ENCODE measurements at places on chromosomes 11 and 22.
A peak's percentile ranks its signal among the peaks of the same experiment; 100 is the strongest.

DNA sequence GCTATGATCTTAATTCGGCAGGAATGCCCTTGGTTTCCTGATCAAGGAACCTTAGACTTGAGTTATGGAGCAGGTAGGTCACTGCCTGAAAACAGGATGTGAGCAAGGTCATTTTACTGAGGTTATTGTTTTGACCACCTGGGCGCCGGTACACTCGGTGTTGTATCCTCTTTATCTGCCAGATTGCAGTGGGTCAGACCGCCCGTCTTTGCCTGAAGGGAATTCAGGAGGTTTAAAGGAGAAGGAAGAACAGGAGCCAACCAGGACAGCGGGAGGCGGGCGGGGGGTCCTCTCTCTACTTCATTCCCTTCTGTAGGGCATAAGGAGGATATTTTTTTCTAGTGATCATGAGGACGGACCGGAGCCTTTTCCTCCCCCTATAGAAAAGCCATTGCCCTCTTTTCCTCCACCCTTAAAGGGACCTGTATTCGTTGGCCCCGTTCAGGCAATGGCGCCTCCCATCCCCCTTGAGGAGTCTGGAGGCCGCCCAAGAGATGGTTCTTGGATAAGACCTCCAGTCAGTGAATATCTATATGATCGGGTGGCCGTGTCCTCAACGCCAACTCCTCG, 649 bp downstream of the MS4A15 start:
- DNase-seq: no peak

- peak; percentile 72 for DNase-seq
Measured at GRCh38 chr22:44181033-44181911, 547 bp downstream of the PARVG start.

- DNase-seq: no peak
Measured at GRCh38 chr11:110374921-110375320, 54.8 kb upstream of the FDX1 start.

- peak; percentile 50 for DNase-seq
Measured at GRCh38 chr11:9601037-9601875, 27.8 kb downstream of the WEE1 start.

GRCh38 chr11:20110908-20111669, 49.2 kb downstream of the DBX1 start:
- peak; percentile 34 for DNase-seq

GRCh38 chr11:47986742-47987141, 6.4 kb downstream of the PTPRJ start:
- DNase-seq: no peak

DNA sequence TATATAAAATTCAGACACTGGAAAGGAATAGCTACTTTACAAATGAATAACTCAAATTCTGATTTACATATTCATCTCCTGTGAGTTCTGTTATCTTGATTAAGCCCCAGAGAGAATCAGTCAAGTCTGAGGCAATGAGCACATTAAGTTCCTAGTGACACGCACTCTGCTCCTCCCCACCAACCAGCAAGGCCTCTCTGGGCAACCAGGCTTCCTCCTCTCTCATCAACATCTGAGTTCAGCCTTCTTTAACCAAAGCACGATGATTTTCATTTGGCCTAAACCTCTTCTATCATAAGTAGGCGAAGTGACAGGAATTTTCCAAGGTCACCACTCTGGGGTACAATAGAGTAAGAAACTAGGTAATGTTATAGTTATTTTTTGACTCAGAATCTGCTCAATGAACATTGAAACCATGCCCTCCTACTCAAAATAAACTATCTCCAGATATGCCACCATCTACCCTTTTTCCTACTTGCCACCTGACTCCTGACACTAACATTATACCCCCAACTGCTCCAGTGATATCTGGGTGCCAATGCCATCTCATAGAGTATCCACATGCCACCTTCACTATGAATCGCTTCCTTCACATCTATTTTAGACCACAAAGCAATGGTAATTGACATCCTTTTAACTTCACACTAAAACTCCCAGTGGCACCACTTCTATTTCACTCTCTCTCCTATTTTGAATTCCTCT, 114.8 kb downstream of the FAM76B start:
- peak; percentile 31 for DNase-seq

DNA sequence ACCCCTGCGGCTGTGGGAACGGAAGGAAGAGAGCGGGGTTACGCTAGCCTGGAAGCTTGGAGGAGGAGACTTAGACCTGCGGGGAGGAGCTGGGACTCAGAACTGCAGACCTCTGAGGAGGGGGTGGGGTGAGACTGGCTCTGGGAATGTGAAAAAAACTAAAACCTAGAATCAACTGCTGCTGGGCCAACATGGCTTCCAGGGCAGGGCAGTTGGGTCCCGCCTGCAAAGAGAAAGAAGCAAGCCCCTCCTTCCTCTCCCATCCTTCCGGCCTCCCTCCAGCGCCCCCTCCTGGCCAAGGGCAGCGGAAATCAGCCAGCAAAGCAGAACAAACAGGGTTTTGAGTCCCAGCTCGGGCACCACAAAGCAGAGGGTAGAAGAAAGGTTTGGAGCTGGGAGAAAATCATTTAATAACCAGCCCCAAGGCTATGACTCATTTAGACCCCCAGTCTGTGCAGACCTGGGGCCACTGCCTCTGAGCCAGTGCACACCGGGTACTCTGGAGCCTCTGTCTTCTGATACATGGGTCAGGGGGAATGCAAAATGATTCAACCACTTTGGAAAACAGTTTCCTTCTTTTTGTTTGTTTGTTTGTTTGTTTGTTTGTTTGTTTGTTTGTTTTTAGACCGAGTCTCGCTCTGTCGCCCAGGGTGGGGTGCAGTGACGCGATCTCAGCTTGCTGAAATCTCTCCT, 7.3 kb upstream of the NCF4 start:
- peak; percentile 89 for DNase-seq

GRCh38 chr11:106172386-106172991, 95.0 kb downstream of the AASDHPPT start:
- DNase-seq: no peak

GRCh38 chr22:32202539-32203180, 2.2 kb downstream of the RFPL2 start:
- peak; percentile 40 for DNase-seq

DNA sequence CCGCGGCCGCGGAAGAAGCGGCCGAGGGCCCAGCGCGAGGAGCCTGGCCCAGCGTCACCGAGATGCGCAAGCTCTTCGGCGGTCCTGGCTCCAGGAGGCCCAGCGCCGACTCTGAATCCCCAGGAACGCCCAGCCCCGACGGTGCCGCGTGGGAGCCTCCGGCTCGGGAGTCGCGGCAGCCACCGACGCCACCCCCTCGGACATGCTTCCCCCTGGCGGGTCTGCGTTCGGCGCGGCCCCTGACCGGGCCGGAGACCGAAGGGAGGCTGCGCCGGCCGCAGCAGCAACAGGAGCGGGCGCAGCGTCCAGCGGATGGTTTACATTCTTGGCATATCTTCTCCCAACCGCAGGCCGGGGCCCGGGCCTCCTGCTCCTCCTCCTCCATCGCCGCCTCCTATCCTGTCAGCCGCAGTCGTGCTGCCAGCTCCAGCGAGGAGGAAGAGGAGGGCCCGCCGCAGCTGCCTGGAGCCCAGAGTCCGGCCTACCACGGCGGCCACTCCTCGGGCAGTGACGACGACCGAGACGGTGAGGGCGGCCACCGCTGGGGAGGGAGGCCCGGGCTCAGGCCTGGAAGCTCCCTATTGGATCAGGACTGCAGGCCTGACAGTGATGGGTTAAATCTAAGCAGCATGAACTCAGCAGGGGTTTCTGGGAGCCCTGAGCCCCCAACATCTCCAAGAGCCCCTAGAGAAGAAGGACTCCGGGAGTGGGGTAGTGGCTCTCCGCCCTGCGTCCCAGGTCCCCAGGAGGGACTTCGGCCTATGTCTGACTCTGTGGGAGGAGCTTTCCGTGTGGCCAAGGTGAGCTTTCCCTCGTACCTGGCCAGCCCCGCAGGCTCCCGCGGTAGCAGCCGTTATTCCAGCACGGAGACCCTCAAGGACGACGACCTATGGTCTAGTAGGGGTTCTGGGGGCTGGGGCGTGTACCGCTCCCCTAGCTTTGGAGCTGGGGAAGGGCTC, 1.2 kb downstream of the ARHGEF17 start:
- no peak for DNase-seq

DNA sequence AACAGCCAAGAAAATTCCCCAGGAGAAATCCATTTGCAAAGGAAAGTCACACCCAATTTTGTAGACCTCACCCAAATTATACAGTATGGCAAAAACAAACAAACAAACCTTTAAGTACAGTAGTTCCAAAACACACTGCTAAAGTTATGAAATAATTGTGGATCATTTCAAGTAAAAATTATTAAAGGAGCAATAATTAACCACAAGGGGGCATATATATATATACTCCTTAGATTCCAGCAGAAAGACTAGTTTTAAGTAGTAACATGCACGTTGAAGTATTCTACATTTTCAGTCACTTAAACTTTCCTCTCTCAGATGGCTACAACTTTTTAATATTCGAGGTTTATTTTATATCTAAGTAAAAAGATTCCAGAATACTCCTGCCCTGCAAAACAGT, 26.8 kb downstream of the RNF141 start:
- no peak for DNase-seq

DNA sequence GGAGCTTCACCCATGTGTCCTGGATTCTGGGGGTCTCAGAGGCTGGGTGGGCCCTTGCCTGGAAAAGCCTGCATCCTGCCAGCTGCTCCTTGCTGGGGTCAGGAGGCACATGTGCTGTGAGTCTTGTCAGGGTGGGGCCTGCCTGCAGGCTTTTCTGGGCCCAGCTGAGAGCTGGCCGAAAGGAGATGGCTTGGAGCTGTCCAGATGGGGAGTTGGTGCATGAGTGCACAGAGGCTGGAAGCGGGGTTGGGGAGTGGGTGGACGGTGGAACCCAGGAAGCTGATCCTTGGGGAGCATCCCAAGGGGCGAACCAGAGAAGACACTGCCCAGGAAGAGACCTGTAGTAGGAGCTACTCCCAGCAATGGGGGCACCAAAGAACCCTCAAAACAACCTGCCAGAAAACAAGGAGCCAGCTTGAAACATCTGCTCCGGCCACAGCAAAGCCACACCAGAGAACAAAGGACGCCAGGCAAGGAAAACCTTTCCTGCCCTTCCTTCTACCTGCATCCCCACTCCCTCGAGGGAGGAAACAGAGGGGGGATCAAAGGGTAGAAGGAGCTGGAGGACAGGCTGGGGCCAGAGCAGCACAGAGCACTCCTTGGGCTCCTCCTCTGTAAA, 8.2 kb upstream of the KCTD17 start:
- DNase-seq: no peak

GRCh38 chr22:37752189-37753087, 55.3 kb upstream of the GCAT start:
- no peak for DNase-seq

GRCh38 chr11:83773950-83774880, 488.0 kb upstream of the CCDC90B start:
- DNase-seq: no peak

GRCh38 chr22:45235101-45235777, 5.5 kb downstream of the KIAA0930 start:
- no peak for DNase-seq

- DNase-seq: no peak
Measured at GRCh38 chr11:29480981-29481380, 535.8 kb downstream of the KCNA4 start.
